ENCODE measurements at places on chromosomes 2 and 18.

GRCh38 chr2:158102446-158102845, 770 bp downstream of the UPP2 start:
- no peak for DNase-seq

DNA sequence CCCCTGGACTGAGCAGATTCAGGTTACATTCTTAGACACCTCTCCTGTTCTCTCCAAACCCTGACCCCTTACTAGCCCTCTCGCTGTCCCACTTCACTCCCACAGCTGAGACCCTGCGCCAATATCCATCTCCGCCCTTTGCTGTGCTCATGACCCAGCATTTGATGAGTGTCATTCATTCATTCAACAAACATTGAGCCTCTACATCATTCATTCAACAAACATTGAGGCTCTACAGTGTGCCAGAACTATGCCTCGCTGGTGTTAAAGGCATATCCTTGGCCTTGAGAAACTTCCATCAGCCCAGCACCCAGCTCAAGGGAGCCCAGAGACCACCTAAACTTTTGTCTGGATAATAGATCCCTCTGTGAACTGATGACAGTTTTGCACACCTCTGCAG, 41.9 kb upstream of the MRPL33 start:
- DNase-seq = no peak

DNA sequence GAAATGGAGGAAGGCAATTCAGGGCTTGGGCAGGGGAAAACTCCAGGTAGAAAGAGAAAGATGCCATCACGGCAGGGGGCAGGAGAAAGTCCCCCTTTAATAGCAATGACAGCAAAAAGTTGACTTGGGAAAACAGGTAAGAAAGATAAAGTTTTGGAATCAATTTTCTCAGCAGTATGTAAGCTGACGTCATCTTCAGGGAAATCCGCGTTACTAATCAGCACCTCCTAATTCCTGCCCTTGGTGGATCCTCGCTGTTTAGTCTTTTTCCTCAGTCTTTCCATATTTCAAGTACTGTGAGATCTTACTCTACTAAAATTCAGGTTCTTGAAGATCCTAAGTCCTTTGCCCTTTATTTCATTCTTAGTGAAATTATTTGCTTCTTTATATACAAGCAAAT, 233.0 kb downstream of the MREG start:
- DNase-seq = no peak

GRCh38 chr2:207286106-207286505, 120.4 kb upstream of the KLF7 start:
- no peak for DNase-seq

GRCh38 chr2:216348756-216349308, 23.5 kb downstream of the MARCHF4 start:
- no peak for DNase-seq

DNA sequence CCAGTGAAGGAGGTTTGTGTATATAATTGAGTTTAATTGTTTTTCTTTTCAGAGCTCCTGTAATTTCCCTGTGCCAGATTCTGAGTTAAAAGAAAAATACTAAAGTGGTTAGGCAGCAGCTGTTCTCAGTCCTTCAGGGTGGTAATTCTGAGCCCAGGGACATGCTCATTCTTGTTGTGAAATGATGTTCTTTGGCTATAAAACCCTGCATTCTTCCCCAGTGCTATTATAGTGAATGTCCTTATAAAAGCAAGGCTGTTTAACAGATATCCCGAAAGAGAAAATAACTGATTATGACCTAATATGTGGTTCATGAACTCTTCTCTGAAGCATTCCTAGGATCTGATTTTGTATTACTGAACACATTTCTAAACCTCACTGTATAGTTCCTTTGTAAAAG, 34.0 kb downstream of the ADAM23 start:
- DNase-seq = no peak

DNA sequence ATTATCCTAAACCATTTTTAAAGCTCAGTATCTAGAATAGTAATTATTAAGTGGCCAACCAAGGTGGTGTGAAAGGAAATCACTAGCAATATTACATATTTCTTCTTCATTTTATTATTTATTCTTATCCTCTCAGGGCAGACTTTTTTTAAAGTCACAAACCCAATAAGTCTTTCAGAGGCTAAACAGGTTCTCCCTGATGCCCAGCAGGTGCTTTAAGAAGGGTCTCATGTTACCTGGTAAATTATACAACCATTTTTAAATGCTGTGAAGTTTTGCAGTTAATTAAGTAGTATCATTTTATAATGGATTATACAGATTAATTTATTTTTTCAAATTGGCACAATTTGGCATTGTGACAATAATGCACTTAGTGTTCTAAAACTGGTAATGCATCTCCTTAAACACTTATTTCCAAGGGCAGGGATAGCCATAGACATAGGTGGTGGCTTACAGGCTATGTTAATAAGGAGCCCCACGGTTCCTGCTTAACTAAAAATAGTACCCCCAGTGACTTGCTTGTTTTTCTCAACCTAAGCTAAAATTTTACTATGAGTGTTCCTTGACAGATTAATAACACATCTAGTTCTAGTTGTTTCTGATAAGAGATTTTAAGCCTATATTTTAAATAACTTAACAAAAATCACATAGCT, 67.0 kb downstream of the PMS1 start:
- no peak for DNase-seq

- no peak for DNase-seq
Observed at GRCh38 chr2:120745420-120746111, 9.9 kb downstream of the GLI2 start.

DNA sequence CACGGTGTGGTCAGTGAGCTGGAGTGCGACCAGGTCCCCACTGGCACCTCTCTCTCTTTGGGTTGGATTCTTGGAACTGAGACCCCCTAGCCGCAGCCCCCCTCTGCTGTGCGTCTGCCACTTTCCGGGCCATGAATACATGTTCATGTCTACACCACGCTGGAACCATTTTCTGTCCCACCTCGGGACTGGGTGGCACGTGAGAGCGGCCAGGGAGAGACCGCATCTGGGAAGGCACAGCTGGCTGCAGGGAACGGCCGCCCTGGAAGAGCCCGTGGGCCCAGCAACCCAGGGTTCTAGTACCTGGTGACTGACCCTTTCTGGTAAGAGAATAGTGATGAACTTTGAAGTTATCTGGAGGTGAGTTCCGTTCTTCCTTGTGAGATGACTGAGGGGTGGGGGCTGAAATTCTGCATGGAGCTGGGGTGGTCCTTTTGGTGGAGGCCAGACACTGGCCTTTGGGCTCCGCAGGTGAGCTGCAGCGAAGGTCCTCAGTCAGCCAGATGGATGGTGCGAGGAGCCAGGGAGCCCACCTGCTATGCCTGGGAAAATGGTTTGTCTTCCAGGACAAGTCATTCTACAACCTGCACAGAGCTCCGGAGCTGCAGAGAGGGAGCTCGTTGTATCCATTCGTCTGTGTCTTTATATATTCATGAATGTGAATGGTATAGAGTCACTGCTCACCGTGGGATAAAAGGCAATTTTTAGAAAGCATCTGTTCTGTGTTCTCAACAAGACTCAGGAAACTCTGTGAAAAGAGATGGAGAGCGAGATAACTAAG, 223.5 kb downstream of the NDUFA10 start:
- DNase-seq = no peak

DNA sequence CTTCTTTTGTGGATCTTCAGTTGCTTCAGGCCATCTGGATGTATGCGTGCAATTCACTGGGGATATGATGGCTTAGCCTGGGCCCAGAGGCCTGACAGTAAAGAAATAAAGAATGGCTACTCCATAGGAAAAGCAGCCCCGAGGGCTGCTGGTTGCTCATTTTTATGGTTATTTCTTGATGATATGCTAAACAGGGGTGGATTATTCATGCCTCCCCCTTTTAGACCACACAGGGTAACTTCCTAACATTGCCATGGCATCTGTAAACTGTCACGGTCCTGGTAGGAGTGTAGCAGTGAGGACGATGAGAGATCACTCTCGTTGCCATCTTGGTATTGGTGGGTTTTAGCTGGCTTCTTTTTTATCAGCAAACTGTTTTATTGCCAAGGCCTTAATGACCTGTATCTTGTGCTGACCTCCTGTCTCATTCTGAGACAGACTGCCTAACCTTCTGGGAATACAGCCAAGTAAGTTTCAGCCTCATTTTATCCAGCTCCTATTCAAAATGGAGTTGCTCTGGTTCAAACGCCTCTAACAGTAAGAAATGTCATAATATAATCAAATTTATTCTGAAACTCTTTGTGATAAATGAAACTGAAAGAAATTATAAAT, 60.5 kb downstream of the DSEL start:
- no peak for DNase-seq

GRCh38 chr2:237886685-237887481, 27.5 kb downstream of the RAMP1 start:
- DNase-seq = no peak

DNA sequence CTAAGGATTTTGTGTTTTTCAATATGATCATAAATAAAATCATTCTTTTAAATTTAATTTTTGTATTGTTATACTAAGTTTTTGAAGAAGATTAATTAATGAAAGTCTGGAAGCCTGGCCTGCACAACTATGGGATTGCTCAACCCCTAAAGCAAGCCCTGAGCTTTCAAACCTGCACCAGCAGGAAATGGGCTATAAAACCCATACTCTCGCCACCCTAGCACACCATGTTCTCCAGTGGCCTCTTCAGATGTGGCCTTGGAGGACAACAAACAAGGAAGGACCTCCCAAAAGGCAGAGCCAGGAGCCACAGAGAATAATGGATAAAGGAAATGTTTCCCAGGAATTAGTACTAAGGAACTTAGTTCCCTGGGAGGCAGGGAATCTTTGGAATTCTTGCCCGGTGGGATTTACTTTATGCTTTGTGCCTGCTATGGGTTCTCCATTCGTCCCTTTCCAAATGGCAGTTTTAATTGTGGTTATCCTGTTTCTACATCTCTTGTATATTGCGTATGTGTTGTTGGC, 212.5 kb downstream of the ZFP36L2 start:
- DNase-seq = no peak

- DNase-seq = peak; percentile 22
Observed at GRCh38 chr2:112941753-112942653, 31.0 kb downstream of the IL37 start.

DNA sequence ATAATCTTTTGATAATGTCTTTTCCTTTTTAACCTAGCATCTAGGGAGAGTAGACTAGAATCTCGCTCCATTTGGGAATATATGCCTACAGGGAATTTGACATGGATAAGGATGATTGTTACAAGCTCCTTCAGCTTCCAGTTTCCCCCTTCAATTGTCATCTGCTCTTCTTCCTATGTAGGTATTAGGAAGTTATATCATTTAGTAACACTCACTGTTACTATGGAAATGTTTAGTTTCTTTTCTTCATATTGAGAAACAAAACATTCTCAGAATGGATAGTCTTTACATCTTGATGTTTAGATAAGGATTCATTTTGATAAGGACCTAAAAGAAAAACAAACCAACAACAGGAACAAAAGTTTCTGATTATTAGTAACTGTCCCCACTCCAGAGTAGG, 127.6 kb downstream of the PHLPP1 start:
- DNase-seq = no peak

DNA sequence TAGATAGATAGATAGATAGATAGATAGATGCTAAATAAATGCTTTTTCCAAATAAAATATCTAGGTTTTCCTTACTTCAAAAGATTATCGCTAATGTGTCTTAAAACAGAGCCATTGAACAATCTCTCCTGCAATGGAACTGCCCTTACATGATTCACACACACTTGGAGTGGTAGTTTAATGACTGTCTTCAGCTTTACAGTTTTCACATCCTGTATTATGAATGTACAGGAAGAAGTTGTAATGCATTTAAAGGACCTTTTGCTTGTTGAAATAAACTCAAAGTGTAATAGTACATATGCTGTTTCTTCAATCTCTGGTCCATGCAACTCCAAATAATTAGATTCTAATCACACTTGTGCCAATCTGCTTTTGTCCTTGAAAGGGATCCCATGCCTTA, 797.6 kb upstream of the CDH2 start:
- no peak for DNase-seq

DNA sequence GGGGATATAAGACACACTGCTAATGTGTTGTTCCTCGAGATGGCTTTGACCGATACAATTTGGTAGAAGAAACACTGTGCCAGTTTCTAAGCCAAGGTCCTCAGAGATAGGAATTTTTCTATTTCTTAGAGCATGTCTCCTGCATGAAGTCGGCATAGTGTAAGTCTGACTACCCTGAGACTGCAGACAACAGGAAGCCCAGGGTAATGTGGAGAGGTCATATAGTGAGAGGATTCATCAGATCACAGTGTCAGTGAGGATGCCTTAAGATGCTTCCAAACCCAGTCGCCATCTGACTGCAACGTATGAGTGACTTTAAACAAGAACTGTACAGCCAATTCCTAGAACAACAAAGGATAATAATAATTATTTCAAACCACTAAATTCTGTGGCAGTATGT, 818.3 kb upstream of the GYPC start:
- DNase-seq = no peak

GRCh38 chr18:10442551-10442971, 11.9 kb upstream of the APCDD1 start:
- DNase-seq = no peak

DNA sequence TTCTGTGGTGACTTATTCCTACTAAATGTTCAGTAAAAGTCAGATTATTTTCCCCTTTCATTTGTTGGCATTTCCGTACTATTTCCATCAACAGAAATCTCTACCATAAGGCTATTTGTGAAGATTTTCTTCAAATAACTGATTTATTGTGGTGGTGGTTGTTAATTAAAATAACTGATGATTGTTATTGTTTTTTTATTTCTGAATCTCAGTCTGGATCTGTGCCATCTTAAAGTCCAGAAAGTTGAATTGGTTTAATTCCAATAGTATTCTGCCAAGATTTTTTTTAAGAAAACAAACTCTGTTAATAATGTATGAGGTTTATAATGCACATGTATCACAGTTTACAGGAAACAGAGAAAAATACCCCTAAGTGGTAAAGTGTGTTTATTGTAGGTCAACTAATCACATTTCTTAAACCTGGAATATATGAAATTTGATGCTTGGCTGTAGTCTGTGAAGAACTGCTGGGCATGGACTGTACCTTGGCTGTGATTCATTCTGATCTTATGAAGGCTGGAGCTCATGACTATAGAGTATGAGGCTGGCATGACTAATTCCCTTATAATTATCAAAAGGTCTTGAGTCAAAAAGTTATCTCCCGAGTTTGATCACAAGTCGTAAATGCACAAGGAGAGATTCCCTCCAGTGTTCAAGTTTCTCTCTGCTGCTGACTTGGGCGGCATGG, 134.2 kb upstream of the RND3 start:
- DNase-seq = no peak

Measured in central memory CD4-positive, alpha-beta T cell (primary cell).